EL (cell line): ENCODE measurements at places on chromosomes 7 and 10.

- DNase-seq, result no peak
These were observed 41.2 kb upstream of the FGFR2 start for GRCh38 chr10:121639416-121639815.

GRCh38 chr7:112714917-112715316 lies 75.3 kb downstream of the TMEM168 start:
- DNase-seq, result no peak

DNA sequence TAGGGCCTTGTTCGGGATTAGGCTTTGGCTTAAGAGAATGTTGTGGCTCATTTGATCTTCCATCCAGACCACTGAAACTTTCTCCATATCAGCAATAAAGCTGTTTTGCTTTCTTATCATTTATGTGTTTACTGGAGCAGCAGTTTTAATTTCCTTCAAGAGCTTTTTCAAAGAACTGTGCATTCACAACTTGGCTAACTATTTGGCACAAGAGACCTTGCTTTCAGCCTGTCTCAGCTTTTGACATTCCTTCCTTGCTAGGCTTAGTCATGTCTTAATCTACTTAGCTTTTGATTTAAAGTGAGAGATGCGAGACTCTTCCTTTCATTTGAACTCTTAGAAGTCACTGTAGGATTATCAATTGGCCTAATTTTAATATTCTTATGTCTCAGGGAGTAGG lies 19.1 kb upstream of the AKR1B1 start:
- no peak for DNase-seq

GRCh38 chr10:72847681-72848080 lies 45.9 kb upstream of the OIT3 start:
- DNase-seq, result peak; percentile 10

DNA sequence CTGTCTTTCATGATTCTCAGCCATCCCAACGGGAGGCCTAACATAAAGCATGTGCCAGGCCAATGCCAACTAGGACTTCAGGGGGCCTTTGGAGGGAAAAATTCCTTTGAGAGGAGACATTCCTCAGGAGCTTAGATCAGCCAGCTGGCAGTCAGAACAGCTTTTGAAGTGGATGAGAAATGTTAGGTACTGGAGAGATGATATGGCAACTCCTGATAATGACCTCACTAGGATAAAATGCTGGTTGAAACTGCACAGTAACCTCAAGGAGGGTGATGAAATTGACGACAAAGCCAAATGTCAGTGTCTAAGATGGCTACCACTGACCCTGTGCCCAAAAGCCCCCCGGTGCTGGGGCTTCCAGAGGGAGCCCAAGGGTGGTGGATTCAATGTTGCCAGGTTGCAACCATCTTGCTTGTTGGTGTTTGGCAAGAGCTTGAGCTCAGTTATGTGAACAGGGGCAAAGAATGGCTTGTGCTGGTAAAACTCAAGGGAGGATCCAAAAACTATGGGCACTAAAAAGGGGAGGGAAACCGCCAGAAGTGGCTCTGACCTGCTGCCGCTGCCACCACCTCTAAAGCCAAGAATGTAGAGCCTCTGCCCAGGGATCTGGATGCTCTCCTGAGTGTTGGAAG lies 121.2 kb downstream of the UBE2H start:
- DNase-seq, result peak; percentile 98

DNA sequence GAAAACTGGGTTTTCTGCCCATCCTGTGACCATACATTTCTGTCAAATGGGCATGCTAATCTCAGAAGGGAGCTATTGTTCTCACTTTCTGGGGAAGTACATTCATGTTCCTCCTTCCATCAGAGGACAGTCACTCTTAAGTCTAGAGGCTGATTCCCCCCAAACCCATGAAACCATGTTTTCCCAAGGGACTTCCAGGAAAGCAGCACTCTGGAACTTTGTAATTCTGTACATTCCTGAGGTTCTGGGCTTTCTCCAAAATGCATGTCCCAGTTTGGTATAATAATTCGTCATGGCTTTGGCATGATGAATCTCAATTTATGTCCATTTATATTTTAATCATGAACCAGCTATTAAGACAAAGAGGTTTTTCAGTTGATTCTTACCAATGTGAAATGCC lies 688.1 kb downstream of the LRMDA start:
- DNase-seq, result peak; percentile 86

- DNase-seq, result no peak
These were observed 14.9 kb downstream of the ARHGAP19 start for GRCh38 chr10:97277551-97277950.

GRCh38 chr7:29957521-29958310 lies 31.9 kb downstream of the SCRN1 start:
- no peak for DNase-seq

DNA sequence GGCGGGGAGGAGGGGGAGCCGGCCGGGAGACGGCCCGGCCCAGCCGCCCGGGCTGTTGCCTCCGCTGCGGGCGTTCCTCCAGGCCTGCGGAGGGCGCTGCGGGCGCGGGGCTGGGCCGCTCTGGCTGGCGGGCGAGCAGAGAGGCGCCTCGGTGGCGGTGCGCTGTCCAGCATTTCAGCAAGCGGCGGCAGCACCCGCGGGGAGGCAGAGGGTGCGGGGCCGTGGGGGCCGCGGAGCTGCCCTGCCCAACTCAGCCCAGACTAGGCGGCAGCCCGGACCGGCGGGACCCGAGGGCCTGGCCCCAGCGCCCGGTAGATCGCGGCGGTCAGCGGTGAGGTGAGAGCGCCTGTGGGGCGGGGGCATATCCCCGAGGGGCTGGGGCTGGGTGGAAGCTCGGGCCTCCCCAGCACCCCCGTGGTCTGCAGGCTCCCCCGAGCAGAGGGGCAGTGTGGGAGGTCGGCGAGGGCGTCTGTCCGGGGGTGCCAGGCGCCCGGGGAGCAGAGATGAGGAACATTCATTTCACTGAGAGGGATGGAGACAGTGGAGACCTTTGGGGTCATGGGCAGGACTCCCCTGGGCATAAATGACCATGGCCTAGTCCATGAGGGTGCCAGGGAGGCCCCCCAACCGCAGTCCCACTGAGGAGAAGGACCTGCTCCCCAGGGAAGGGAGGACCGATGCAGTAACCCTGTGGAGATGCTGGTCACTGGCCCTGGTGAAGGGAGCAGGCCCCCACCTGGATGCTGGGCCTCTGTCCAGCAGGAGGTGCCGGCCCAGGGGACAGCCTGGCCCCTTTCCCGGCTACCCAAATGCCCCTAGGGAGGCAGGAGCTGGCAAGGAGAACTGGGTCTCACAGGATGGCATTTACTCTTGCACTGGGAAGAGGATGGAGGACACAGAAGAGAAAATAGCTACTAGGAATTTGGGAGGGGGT lies at the start of gene SRRM3:
Gene SRRM3 (plus strand): TSS at position 165 of the 934 bp plus-strand sequence. CDS start 33,171 bp downstream, outside the sequence.
- DNase-seq, result peak; percentile 66

GRCh38 chr10:15898046-15898445 lies 37.7 kb upstream of the MINDY3 start:
- DNase-seq, result peak; percentile 11

DNA sequence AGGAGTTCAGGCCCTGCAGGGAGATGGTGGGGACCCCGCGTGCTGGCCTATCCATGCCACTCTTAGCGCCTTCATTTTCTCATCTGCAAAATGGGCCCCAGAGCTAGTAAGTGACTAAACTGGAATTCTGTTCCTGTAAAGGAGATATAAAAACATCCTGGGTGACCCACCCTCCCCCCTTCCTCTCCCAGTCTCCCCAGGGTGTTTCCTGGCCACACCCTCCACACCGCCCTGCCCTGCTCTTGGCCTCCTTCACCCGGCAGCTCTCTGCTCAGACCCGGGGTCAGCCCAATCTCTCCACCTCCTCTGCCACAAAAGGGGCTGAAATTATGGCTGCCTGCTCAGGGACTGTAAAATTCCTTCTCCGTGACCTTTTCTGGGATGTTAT lies 70.7 kb downstream of the C10orf105 start:
- DNase-seq, result no peak

- no peak for DNase-seq
These were observed 839.7 kb downstream of the CNTNAP2 start for GRCh38 chr7:146956321-146956720.

GRCh38 chr10:122388287-122388997 lies 13.9 kb downstream of the PLEKHA1 start:
- no peak for DNase-seq

- DNase-seq, result no peak
These were observed 175.4 kb downstream of the AUTS2 start for GRCh38 chr7:69773535-69774225.
